Hippocampal formation (tissue), 2 donors: ENCODE measurements at places on chromosomes 1 and 21.

DNA sequence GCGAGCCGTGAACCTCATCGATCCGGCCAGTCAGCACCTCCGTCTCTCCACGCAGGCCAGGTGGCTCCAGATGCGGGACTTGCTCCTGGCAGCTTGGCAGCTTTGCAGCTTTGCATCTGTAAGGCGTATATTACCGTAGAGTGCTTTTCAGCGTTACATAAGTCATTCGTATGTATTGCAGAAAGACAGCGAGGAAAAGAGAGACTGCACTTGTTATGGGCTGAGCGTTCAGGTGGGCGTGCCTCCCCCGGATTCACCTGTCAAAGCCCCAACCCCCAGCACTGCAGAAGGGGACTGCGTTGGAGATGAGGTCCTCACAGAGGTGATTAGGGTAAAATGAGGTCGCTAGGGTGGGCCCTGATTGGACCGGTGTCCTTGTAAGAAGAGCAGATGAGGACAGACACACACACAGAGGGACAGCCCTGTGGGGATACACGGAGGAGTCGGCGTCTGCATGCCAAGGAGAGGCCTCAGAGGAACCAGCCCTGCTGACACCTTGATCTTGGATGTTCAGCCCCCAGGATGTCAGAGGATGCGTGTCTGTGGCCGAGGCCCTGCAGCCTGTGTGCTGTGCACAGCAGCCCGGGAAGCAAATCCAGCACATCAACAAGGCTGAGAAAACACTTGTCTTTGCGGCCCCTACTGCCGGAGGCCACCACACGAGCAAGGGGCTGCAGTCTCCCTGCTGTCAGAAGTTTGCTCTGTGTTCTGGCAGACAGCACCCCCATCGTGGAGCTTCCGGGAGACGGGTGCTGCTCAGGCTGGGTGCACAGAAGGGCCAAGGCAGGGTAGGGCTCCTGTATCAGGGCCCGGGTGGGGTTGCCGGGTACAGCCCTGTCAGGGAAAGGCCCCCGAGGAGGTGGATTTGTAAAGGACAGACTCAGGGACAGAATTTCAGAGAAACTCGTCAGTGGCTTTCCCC, 10.9 kb upstream of the AGPAT3 start:
- DNase-seq, result no peak

DNA sequence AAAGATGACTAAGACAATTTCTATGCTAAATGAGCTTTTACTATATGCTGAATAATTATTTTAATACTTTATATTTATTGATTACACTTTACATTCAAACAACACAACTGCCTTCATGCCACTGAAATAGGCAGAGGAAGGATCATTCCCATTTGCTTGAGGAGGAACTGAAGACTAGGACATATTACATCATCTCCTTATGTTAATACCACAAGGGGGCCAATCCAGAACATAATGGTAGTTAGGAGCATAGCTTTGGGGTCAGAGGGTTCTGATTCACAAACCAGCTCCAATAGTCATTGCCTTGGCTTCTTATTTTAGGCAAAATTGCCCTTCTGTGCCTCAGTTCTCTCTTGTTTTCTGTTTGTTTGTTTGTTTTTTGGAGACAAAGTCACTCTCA, 306.5 kb downstream of the KCNH1 start:
- DNase-seq, result no peak

DNA sequence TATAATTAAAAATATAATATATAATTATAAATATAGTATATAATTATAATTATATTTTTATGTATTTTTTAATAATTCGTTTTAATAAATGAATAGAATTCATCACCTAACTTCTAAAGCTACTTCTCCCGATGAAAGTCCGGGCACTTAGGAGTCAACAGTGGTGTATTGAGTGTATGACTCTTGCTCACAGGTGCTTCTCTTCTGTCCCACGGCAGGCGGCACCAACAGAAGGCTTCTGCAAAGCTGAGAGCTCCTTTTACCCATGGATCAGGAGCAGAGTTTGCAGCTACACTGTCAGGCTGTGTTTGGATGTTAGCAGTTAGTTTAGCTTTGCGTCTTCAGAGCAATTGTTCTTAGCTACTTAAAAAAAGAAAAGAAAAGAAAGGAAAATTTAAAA, 122.4 kb downstream of the LIPI start:
- no peak for DNase-seq

- no peak for DNase-seq
Measured at GRCh38 chr1:165882168-165882837, 54.9 kb downstream of the UCK2 start.

- no peak for DNase-seq
Measured at GRCh38 chr1:77649127-77649526, 33.3 kb downstream of the ZZZ3 start.

- DNase-seq, result no peak
Measured at GRCh38 chr1:173187671-173188237, 19.4 kb downstream of the TNFSF4 start.

DNA sequence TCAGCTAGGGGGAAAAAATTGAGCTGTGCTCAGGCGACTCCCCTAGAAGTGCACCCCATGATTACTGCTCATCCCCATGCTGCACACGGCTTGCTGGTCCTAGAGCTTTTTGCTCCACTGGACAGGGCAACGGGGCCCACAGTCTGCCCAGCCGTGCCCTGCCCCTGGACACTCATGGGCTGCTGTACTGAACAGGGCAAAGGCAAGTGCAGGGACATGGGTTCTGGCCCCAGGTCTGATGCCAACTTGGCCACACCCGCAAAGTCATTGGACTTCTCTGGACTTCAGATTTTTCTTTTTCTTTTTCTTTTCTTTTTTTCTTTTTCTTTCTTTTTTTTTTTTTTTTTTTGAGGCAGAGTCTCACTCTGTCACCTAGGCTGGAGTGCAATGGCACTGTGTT, 42.9 kb upstream of the TARBP1 start:
- no peak for DNase-seq

DNA sequence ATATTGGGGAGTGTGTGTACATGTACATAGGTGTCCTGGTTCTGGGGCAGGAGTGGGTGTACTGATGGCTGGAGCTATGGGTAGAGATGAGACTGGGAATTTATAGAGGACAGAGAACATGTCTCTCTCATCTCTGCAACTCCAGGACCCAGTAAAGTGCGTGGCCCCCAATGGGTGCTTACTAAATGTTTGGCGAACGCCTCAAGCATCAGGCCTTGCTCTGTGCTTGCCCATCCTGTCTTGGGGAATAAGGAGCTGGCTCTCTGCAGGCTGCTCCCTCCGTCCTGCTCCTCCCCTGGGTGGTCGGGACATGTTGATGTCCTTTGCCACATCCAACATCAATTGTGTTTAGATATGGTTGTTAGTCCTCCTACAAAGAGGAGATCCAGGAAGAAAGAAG, 161.7 kb downstream of the ZSCAN20 start:
- DNase-seq, result no peak

- no peak for DNase-seq
Measured at GRCh38 chr1:77239311-77239710, 20.1 kb upstream of the PIGK start.
